ENCODE measurements at places on chromosomes 12 and 14. TPM values are rescaled to one million over a fixed set of nuclear protein-coding genes. Genes with fewer than 3 reads are reported as not detected.

The RPL10L gene
- not detected for total RNA-seq

The LTB4R2 gene
- 7.6 TPM for total RNA-seq

The PLEKHG7 gene
- not detected for total RNA-seq

The ZDHHC22 gene
- 0.60 TPM for total RNA-seq

The PRB2 gene
- total RNA-seq: not detected

The PZP gene
- not detected for total RNA-seq

The RERGL gene
- total RNA-seq: not detected

The CIDEB gene
- total RNA-seq: 0.42 TPM

The SLC7A8 gene
- 18.3 TPM for total RNA-seq

The CLEC14A gene
- not detected for total RNA-seq

The PRPH gene
- total RNA-seq: not detected

The FRMD6 gene
- 27.6 TPM for total RNA-seq

The PTPRB gene
- total RNA-seq: not detected

The EID3 gene
- total RNA-seq: 3.0 TPM

The TMEM30B gene
- 0.24 TPM for total RNA-seq

The SLC38A1 gene
- 88.9 TPM for total RNA-seq

The KRT3 gene
- total RNA-seq: not detected

The NUP37 gene
- total RNA-seq: 57.3 TPM

The MANSC1 gene
- total RNA-seq: 10.5 TPM

The SLC10A1 gene
- total RNA-seq: not detected

The CPNE8 gene
- total RNA-seq: 0.90 TPM

The RPGRIP1 gene
- 0.86 TPM for total RNA-seq

The SYNDIG1L gene
- not detected for total RNA-seq

The CEBPE gene
- not detected for total RNA-seq

The INSM2 gene
- total RNA-seq: not detected

The SOS2 gene
- total RNA-seq: 22.9 TPM

The HOXC12 gene
- total RNA-seq: 6.1 TPM

Measured in A673 (cell line).